SK-N-SH (cell line): ENCODE measurements at places on chromosomes 4 and X.

DNA sequence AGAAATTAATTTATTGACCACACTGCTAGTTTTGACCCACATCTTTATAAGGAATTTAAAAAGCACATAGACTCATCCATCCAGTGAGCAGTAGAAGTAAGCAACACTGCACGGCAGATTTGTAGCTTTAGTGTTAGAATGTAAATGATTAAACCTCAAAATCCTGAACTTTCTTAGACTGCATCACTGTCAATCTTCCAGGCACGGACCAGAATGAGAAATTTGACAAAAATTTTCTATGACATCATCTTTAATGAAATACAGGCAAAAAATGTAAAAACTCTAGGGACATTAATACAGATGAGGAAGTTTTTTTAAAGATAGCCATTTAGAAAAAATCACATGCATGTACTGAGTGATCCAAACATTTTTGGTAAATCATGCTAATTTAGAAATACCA lies 29.2 kb downstream of the NLGN4X start:
- no peak for DNase-seq

DNA sequence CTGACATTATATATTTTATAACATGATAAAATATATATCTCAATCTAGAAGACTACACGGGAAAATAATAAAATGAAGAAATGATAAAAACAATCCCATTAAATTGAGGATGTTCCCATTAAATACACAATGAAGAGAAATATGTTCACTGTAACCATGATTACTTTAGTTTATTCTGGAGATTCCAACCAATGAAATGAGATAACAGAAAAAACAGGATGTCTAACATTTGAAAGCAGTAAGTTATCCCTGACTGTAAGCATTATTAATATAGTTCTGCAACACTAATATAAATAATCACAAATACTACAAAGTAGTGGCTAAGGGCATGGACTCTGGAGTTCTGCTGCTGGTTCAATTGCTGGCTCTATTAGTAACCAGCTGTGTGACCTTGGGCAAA lies 169.4 kb downstream of the RNF150 start:
- DNase-seq, result no peak

- DNase-seq, result no peak
These were observed 12.1 kb downstream of the HTRA3 start for GRCh38 chr4:8281519-8282133.

GRCh38 chr4:95472534-95472933 lies 76.2 kb downstream of the UNC5C start:
- DNase-seq, result no peak

DNA sequence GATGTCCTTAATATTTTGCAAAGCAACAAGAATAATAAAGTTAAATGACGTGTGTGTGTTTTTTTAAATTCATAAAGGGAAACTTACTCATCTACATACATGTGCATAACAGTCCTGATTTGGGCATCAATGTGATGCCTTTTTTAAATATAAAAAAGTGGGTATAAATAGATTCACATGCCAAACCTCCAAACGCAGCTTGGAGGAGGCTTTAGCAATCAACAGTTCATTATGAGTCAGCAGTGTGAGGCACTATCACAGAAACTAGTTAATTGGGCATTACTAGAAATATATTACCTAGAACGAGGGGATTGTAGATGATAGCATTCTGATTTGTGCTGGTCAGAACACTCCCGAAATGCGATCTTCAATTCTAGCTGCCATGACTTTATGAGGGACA lies 115.1 kb downstream of the HS6ST2 start:
- DNase-seq, result no peak

- DNase-seq, result no peak
These were observed 8.6 kb downstream of the GPM6B start for GRCh38 chrX:13808293-13808692.

DNA sequence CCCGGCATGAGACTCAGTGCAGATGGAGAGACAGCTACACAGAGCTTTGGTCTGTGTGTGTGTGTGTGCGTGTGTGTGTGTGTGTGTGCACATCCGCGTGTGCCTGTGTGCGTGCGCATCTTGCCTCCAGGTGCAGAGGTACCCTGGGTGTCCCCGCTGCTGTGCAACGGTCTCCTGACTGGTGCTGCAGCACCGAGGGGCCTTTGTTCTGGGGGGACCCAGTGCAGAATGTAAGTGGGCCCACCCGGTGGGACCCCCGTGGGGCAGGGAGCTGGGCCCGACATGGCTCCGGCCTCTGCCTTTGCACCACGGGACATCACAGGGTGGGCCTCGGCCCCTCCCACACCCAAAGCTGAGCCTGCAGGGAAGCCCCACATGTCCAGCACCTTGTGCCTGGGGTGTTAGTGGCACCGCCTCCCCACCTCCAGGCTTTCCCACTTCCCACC lies 14.3 kb downstream of the FGFR3 start:
- DNase-seq, result no peak

GRCh38 chr4:119111296-119111695 lies 24.3 kb upstream of the MYOZ2 start:
- no peak for DNase-seq

DNA sequence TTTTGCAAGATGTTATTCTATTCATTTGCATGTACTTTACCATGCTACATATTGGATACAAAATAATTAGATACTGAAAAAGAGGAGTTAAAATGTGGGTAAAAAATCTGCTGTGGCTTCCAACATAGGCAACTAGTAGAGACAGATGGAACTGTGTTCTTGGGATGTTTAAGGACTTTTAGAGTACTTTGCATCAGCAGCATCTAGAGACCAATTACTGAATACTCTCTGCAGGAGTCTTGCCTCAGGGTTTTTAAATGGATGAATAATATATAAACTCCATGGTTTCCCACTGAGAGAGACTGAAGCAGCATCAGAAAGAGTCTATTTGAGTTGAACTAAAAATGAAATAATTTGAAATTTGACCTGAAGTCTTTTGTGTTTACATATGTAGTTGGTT lies 676.7 kb downstream of the GALNTL6 start:
- DNase-seq, result no peak

DNA sequence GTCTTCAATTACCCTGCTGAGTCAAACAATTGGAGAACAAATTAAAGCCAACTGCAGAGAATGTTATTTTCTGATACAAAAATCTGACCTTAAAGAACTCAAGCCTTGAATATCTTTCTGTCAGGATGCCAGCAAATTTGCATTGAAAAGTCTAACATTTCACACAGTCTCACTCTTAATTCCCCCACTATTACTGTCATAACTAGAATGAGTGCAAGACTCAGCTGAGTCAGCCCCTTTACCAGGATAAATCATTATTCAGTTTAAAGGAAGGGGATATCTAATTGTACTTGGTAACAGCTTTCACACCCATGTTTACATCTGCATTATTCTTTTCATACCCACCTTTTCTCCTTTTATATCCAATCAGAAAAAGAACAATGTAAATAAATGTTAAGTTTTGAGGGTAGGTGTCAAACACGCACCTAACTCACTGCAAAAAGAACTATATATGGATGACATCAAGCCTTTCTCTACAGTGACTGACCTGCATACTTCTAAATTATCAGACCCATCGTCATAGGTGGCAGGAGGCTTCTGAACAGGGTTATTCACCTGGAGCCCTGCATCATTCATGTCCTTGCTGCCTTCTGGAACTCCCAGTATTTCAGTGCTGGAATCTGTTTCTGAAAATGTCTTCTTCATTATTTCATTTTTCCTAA lies 117.4 kb downstream of the TMA16 start:
- no peak for DNase-seq

- no peak for DNase-seq
These were observed 25.2 kb downstream of the TIGD2 start for GRCh38 chr4:89136525-89136924.

DNA sequence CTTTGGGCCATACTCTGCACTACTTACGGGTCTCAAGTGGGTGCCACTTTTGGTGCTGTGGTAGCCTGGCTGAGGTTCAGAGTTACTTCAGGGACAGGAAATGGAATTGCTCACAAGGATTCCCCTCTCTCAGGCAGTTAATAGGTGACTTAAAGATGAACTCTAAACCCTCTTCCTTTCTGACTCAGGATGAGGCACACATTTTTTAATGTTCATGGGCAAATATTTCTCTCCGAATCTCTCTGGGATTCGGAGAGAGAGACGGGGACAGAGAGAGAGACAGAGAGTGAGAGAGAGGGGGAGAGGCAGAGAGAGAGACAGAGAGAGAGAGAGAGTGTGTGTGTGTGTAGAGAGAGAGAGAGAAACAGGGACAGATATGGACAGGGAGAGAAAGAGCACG lies 79.8 kb downstream of the NYX start:
- DNase-seq, result no peak
